Bone marrow (tissue), 2 donors: ENCODE measurements at places on chromosomes 7 and 10.

GRCh38 chr7:23693224-23693623 is 13.2 kb downstream of the FAM221A start:
- DNase-seq: no peak

DNA sequence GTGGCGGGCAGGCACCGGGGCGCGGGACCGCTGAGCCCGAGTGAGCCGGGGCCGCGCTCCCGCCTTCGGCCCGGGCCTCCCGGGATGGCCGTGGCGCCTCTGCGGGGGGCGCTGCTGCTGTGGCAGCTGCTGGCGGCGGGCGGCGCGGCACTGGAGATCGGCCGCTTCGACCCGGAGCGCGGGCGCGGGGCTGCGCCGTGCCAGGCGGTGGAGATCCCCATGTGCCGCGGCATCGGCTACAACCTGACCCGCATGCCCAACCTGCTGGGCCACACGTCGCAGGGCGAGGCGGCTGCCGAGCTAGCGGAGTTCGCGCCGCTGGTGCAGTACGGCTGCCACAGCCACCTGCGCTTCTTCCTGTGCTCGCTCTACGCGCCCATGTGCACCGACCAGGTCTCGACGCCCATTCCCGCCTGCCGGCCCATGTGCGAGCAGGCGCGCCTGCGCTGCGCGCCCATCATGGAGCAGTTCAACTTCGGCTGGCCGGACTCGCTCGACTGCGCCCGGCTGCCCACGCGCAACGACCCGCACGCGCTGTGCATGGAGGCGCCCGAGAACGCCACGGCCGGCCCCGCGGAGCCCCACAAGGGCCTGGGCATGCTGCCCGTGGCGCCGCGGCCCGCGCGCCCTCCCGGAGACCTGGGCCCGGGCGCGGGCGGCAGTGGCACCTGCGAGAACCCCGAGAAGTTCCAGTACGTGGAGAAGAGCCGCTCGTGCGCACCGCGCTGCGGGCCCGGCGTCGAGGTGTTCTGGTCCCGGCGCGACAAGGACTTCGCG is 534 bp downstream of the FZD9 start:
- no peak for DNase-seq

- DNase-seq: no peak
Measured at GRCh38 chr10:34697351-34698247, 117.5 kb downstream of the PARD3 start.

GRCh38 chr7:141702047-141702567 is at the start of gene DENND11:
Gene DENND11 (minus strand): TSS chr7:141702166. CDS start chr7:141702153, 13 bp downstream.
- peak; percentile 32 for DNase-seq

- no peak for DNase-seq
Measured at GRCh38 chr7:114264023-114264422, 150.6 kb upstream of the FOXP2 start.

DNA sequence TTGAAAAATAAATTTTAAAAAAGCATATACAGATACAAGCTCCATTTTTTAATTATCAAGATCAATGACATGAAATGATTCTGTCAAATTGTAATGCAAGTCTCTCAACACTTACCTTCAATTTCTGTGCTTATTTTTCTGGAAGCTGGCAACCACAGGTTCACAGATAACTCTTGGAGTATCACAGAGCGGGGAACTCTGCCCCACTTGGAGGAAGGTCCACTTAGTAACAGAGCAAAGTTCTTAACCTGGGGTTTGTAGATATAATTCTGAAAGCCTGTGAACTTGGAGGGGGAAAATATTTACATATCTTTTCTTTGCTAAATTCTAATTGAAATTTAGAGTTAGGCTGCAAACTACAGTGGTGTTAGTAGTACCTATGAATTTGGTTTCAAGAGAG is 2.3 kb upstream of the MGAM start:
- no peak for DNase-seq

- DNase-seq: no peak
Measured at GRCh38 chr10:8534096-8534495, 479.6 kb downstream of the GATA3 start.

DNA sequence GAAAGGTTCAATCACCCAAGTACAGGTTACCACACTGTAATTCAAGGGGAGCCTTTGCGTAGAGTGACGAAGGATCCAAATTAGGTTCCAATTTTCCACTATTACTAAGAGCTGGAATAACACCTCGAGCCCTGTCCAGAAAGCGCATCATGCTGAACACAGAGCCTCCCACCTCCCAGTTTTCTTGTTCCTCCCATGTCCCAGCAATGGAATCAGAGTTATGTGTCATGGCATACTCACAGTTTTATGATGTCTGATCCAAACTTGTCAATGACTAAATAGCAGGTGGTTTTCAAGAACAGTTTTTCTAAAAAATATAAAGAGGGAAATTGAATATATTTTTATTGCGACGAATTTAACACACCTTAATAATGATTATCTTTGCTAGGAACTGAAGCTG is 50.6 kb downstream of the AOAH start:
- no peak for DNase-seq

- DNase-seq: no peak
Measured at GRCh38 chr10:85429126-85429525, 937.5 kb downstream of the GRID1 start.

DNA sequence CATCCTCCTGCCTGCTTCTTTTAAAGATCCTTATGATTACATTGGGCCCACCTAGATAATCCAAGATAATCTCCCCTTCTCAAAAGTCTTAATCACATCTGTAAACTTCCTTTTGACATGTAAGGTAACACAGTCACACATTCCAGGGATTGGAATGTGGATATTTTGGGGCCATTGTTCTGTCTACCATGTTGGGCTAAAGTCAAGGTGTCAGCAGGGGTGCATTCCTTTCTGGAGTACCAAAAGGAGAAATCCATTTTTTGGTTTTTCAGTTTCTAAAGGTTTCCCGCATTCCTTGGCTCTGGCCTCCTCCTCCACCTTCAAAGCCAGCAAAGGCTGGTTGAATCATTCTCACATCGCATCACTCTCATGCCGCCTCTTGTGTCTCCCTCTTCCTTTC is 197.6 kb upstream of the NFE2L3 start:
- no peak for DNase-seq
